ENCODE measurements at places on chromosomes 11 and 22. TPM values are rescaled to one million over a fixed set of nuclear protein-coding genes. Genes with fewer than 3 reads are reported as not detected.

- DNase-seq: peak; percentile 62
- H3K4me3 ChIP-seq: peak overlapping the region; percentile 77
- peak overlapping the region; percentile 92 for H3K27ac ChIP-seq
- no peaks in the 10 kb centered on the region for H3K36me3 ChIP-seq
These were observed 23.8 kb downstream of the MICAL3 start for GRCh38 chr22:18000441-18001039.

GRCh38 chr11:68338051-68338780 lies 25.8 kb downstream of the LRP5 start:
- peak overlapping the region; percentile 10 for H3K27ac ChIP-seq
- H3K4me1 ChIP-seq: peaks cover 25% of the 10 kb centered on the region
- no peak overlapping the region for H3K4me3 ChIP-seq

DNA sequence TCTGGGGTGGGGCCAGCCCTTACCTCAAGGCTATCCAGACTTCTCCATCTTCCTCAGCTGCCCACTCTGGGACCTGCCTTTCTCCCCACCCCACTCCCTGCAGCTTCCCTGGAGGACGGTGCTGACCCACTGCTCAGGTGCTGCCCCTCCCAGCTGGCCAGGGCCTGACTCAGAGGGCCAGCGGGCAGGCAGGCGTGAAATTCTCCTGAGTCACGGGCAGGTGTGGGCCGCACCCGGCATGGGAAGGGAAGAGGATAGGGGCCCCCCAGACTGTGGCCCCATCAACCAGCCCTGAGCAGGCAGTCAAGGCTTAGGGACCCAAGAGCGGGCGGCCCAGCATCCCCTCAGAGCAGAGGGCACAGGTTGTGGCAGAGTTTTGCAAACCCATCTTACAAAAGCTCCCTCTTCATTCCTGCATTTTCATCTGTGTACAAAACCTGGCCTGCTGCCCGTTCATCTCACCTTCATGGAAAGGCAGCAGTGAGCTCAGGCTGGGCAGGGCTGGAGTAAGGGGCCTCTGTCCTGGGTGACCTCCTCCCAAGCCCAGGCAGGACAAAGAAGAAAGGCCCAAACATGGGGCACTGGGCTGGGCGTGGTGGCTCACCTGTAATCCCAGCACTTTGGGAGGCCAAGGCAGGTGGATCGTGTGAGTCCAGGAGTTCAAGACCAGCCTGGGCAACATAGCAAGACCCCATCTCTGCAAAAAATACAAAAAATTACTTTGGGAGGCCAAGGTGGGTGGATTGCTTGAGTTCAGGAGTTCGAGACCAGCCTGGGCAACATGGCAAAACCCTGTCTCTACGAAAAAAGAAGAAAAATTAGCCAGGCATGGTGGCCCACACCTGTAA lies 6.1 kb downstream of the RHOD start:
- H3K27ac ChIP-seq: peak overlapping the region; percentile 8
- H3K4me3 ChIP-seq: no peak overlapping the region
- peak; percentile 56 for DNase-seq
- no peaks in the 10 kb centered on the region for H3K36me3 ChIP-seq
- peaks cover under 1% of the 10 kb centered on the region for H3K4me1 ChIP-seq
- no peaks in the 10 kb centered on the region for H3K27me3 ChIP-seq

DNA sequence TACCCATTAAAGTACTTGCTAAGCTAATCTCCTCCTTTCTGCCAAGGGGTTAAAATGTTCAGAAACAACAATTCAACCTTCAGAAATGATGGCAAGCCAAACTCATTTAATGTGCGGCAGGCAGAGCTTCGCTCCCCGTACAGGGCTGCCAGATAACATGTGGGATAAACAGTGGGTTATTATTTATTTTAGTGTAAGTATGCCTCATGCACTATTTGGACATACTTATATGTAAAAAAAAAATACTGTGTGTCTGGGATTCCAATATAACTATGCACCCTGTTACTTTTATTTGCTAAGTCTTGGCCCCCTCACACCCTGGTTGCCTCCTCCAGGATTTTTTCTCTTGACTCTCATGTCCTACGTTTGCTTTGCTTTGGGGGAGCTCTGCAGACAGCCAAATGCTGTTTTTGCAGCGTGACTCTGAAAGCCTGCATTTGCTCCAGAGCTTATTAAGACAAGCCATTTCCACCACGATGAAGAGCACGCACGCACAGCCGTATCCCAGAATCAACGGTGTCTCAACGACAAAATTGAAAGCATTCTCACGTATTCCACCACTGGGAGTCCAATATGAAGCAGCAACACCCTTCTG lies 86.5 kb upstream of the SHANK2 start:
- H3K4me1 ChIP-seq: peaks cover 17% of the 10 kb centered on the region
- peak; percentile 72 for DNase-seq
- no peak overlapping the region for H3K27ac ChIP-seq

- H3K4me3 ChIP-seq: no peak overlapping the region
- peaks cover 82% of the 10 kb centered on the region for H3K4me1 ChIP-seq
- H3K27me3 ChIP-seq: no peaks in the 10 kb centered on the region
These were observed 36.6 kb downstream of the RPL27A start for GRCh38 chr11:8719211-8719649.

DNA sequence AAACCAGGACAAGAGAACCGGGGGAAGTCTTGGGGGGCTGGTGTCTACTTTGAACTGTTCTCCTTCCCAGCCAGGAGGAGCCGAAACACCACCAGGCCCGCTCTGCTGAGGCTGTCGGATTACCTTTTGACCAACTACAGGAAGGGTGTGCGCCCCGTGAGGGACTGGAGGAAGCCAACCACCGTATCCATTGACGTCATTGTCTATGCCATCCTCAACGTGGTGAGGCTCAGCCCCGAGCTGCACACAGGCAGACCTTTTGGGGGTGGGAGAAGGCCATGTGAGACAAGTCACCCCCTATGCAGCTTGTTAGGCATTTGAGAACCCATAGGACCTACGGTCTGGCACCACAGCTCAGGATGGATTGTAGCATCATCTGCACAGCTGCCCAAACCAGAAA lies 2.8 kb downstream of the HTR3A start:
- H3K27ac ChIP-seq: no peak overlapping the region
- peaks cover 21% of the 10 kb centered on the region for H3K27me3 ChIP-seq
- H3K36me3 ChIP-seq: no peaks in the 10 kb centered on the region
- DNase-seq: no peak
- H3K4me1 ChIP-seq: peaks cover 11% of the 10 kb centered on the region

DNA sequence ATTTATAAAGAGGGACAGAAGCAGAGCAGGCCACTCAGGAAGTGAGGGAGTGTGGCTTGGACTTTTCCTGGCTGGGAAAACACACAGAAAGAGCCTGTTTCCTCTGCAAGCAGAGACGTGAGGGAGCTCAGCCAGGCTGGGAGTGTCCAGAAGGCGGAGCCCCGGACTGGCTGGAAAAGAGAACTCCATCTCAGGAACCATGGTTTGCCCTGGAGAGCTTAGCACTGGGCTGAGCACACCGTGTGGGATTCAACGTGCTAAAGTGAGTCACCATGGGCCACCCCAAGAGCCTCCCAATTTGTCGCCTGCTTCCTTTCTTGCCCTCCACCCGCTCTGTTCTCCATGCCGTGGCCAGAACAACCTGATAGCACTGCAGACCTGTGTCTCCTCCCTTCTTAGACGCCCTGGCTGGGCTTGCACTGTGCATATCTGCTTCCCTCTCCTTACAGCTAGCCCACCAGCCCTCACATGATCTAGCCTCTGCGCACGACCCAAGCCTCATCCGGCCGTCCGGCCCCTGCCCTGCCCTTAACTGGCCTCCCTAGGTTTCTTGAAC lies 51.8 kb downstream of the GALNT18 start:
- H3K4me1 ChIP-seq: peaks cover 14% of the 10 kb centered on the region
- no peaks in the 10 kb centered on the region for H3K36me3 ChIP-seq
- H3K27me3 ChIP-seq: no peaks in the 10 kb centered on the region
- H3K27ac ChIP-seq: no peak overlapping the region
- peak; percentile 78 for DNase-seq

DNA sequence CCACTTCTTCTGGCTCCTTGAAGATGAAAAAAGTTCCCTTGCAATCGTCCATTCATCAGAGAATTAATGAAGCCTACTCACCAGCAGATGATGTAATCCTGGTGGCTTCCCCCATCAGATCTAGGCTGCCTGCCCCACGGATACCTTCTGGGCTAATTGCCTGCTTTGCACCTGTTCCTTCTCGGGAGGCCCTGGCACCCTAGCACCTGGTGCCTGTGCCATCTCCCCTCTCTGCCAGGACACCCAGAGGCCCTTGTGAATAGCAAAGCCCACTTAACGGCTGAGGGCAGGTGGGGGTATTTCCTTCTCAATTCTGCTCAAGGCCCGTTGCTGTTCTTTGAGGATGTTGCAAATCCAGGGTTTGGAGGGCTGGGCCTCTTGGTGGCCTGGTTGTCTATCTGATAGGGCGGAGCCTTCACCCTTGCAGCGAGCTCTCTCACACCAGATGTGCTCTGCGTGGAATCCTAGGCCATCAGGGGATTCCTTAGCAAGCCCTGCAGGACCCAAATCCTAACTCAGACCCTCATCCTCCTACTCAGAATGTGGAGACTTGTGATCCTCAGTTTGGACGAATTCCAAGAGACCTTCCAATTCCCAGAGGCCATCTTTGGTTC lies at the start of gene LMO2:
LMO2 (minus strand) TSS at position 363 of the 614 bp plus-strand sequence. CDS start 22,360 bp downstream, outside the sequence.
- DNase-seq: no peak
- H3K27me3 ChIP-seq: peaks cover 6% of the 10 kb centered on the region
- H3K36me3 ChIP-seq: no peaks in the 10 kb centered on the region

Gene PIK3IP1
- 3.5 TPM for total RNA-seq

Gene OR10V1
- total RNA-seq: not detected

Measured in stomach (tissue), 19 donors.